Bronchial epithelial cell (primary cell): ENCODE measurements at places on chromosomes 12 and 14. TPM values are rescaled to one million over a fixed set of nuclear protein-coding genes. Genes with fewer than 3 reads are reported as not detected.
A peak's percentile ranks its signal among the peaks of the same experiment; 100 is the strongest.

- DNase-seq: no peak
These were observed 73.2 kb downstream of the DCAF5 start for GRCh38 chr14:69079747-69080146.

GRCh38 chr12:77847680-77848431, 17.2 kb downstream of the NAV3 start:
- peak; percentile 98 for DNase-seq

- DNase-seq: no peak
These were observed 202.5 kb downstream of the CALM1 start for GRCh38 chr14:90599339-90599738.

- no peak for DNase-seq
These were observed 14.5 kb upstream of the WDR89 start for GRCh38 chr14:63656194-63656593.

GRCh38 chr14:22497144-22497423, 91.9 kb downstream of the DAD1 start:
- no peak for DNase-seq

DNA sequence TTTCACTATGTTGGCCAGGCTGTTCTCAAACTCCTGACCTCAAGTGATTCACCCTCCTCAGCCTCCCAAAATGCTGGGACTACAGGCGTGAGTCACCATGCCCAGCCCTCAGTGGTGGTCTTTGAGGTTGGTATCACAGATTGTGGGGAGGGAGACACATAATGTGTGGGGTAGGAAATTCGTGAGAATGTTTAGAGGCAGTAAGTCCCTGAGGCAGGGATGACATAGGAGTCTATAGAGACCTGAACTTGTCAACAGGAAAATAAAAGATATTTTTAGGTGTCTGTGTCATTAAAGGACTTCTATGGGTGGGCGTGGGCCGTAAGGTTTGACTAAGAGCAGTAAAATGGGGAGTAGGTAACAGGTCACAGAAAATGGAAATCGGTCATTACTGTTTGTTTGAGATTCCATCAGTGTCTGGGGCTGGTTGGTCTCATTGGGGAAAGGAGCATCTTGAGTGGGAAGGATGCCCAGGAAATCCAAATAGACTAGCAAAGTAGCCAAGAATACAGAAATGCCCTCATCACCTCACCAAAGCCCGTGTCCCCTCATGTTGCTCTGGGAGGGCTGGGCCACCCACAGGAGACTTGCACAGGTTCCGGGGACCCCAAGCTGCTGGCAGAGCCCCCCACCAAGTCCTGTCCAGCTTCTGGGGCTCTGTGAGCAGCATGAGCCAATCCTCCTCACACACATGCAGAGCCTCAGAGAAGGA, 63.6 kb upstream of the BCL2L14 start:
- no peak for DNase-seq

The SIX6 gene
- total RNA-seq: not detected in 2 replicates

The TPCN1 gene
- total RNA-seq: 9.0 and 11.3 TPM in 2 replicates

The RAB15 gene
- 0.77 TPM in 1 of 2 replicates, not detected in the other for total RNA-seq

The KCNMB4 gene
- 0.26 and 0.79 TPM in 2 replicates for total RNA-seq
